ENCODE measurements at places on chromosomes 1 and 21.

DNA sequence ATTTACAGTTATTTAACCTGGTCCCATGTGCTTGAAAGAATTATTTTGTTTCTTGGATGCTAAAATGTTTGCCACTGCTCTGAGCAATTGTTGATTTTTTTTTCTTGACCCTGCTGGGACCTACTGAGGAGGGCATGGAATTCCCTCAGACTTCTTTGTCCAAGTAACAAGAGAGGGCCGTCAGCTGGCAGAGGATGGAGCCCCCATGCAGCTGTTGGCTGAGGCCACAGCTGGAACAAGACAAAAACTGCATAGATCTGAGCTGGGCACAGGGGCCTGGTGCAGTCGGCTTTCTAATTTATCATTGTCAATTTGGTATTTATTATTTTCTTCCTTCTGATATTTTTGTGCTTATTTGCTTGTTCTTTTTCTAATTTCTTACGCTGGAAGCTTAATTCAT is 39.6 kb upstream of the ABCG1 start:
- no peak for DNase-seq

GRCh38 chr1:108551137-108551862 is 8.6 kb upstream of the EEIG2 start:
- no peak for DNase-seq

DNA sequence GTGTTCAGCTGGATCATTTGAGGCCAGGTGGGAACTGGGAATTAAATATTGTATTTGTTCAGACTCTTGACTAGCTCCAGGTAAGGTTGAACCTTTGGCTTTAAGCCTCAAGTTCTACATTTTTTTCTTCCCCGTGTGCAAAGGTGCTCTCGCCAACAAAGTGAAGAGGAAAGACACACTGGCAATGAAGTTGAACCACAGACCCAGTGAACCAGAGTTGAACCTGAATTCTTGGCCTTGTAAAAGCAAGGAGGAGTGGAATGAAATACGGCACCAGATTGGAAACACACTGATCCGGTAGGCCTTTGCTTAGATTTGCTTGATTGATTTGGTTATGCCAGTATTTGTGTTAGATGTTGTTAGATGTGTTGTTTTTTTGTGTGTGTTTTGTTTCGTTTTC is 25.5 kb upstream of the RCC1 start:
- DNase-seq = no peak

GRCh38 chr1:3550511-3551289 is 60.6 kb downstream of the MEGF6 start:
- no peak for DNase-seq

- no peak for DNase-seq
Observed at GRCh38 chr1:22750685-22751051, 40.0 kb downstream of the EPHB2 start.

- no peak for DNase-seq
Observed at GRCh38 chr1:112676543-112676942, 2.1 kb downstream of the MOV10 start.

GRCh38 chr1:244010191-244010590 is 40.9 kb upstream of the ZBTB18 start:
- peak; percentile 11 for DNase-seq

GRCh38 chr1:29470087-29470787 is 233.9 kb downstream of the PTPRU start:
- DNase-seq = no peak

- DNase-seq = no peak
Observed at GRCh38 chr1:87930796-87931195, 602.1 kb downstream of the LMO4 start.

DNA sequence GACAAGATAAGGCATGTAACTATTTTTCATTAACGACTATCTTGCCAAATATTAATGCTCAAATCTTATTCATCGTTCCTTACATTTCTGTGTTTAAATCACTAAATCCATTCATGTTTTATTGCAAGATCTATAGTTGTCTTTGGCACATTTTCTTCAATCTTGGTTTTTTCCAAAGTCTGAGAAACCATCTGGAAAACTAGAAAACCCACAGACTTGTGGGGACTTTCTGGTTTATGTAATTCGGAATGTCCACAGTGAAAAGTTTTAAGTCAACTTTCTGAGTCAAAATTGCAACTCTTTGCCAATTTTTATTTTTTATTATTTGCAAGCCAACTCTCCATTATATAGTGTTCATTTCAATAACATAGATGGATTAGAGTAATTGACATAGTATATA is 520.8 kb upstream of the ADAMTS5 start:
- DNase-seq = no peak

- DNase-seq = no peak
Observed at GRCh38 chr1:245217853-245218608, 63.2 kb downstream of the KIF26B start.

GRCh38 chr21:22416555-22416954 is 1418.3 kb downstream of the NCAM2 start:
- DNase-seq = no peak

GRCh38 chr1:47555841-47556560 is 118.2 kb downstream of the FOXD2 start:
- no peak for DNase-seq

DNA sequence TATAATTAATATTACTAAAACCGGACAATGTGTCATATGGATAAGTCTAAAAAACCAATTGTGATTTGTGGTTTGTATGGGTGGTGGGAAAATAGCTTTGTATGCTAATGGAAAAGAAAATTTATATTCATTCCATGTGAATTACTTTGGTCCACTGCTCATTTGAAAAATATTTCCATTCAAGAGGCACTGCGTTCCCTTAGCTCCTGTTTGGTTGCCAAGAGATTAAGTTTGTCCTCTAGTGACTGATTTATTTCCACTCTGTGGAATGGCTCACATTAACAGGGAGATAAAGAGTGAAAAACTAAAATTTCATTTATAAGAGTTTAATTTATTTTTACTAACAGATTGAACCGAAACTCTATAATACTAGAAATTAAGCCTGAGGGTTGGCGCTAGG is 744.1 kb upstream of the CHRM3 start:
- no peak for DNase-seq

DNA sequence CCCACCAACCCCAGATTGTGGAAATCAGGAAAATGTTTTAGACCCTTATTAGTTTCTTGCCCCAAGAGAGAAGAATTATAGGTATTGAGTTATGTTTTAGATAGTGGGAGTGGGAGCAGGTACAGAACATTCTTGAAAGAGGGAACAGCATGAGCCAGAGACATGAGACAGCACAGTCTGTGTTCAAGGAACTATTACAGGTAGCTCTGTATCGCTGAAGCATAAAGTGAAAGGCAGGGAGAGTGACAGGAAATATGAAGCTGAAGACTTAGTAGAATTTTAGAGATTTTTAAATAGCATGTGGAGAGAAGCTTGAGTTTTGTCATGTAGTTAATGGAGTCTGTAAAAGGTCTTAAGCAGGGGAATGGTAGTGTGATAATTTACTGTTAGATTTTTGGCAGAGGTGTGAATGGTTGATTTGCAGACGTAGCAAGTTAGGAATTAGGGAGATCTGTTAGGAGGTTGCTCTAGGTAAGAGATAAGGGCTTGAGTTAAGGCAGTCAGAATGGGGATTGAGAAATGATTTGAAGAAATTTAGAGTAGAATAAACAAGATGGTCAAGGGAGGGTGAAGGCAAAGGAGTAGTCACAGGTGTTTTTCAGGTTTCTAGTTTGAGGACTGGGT is 11.6 kb downstream of the SUCO start:
- no peak for DNase-seq

- no peak for DNase-seq
Observed at GRCh38 chr1:77412820-77413530, 131.2 kb downstream of the AK5 start.

GRCh38 chr1:182213163-182213562 is 151.7 kb upstream of the ZNF648 start:
- no peak for DNase-seq

GRCh38 chr1:162605225-162605927 is 26.9 kb upstream of the DDR2 start:
- DNase-seq = no peak

- DNase-seq = no peak
Observed at GRCh38 chr1:72938408-72938807, 656.1 kb upstream of the NEGR1 start.

GRCh38 chr1:70509996-70510876 is 99.2 kb downstream of the CTH start:
- no peak for DNase-seq

DNA sequence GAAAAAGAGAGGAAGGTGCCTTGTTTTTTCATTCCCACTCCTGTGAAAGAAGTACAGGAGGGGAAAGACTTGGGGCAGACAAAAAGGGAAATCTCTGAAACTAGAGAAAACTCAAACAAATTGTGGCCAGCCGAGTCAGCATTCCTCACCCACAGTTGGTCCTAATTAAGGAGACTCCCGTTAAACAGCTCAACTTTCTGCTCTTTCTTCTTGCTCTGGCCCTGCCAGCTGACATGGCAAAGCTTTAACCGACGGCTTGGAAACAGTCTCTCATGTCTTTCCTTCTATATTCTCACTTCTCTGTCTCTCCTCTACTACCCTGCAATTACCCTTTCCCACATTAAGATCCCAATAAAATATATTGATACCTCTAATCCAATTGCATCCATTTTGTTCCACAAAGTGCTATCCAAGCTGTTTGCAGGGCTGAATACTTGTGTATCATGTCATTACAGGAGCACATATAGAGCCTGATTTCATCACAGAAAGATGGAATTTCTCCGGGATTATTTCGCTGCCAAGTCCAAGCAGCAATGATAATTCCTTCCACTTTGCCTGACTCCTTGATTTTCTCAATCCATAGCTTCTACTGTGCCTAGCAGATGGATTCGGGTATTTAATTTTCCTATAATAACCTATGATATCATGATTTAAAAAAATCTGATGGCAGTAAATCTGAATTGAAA is 65.4 kb upstream of the IPO9 start:
- DNase-seq = no peak

DNA sequence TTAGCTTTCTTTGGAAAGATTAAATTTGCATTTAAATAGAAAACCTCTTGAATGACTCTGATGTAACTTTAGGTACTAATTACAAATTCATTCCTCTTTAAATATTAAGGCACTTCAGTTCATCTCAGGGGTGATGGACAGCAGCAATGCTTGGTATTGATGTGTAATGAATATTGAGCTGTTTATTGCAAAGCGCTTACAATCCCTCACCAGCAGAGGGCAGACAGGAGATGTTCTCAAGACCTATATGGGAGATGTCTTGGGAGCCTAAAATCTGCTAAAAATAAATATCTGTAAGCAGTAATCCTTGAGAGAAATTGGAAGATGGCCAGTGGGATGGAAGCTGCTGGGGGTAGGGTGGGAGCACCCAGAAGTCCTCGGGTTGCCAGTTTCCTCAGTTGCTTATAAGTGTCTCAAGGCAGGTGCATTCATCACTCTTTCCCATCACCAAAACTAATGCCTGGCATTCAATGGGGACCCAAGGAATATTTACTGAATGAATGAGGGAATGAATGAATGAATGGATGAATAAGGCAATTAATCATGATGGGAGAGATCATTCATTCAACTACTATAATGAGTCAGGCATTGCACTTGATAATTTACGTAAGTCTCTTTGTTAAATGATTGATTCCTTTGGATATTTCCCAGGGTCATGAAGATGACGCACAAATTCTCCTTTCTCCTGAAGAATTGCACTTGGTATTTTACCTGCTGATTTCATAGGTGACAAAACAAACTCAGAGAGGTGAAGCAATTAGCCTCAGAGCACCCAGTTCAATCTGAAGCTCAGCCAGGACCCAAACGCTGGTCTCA is 2.3 kb downstream of the KLHDC8A start:
- DNase-seq = peak; percentile 56

- no peak for DNase-seq
Observed at GRCh38 chr1:209302779-209303568, 280.5 kb upstream of the CAMK1G start.

- DNase-seq = peak; percentile 42
Observed at GRCh38 chr21:39867198-39867650, at the start of gene PCP4. PCP4 (plus strand) TSS chr21:39867438; CDS start chr21:39867502, 64 bp downstream.

- DNase-seq = no peak
Observed at GRCh38 chr1:69163241-69163640, 404.5 kb upstream of the LRRC7 start.

DNA sequence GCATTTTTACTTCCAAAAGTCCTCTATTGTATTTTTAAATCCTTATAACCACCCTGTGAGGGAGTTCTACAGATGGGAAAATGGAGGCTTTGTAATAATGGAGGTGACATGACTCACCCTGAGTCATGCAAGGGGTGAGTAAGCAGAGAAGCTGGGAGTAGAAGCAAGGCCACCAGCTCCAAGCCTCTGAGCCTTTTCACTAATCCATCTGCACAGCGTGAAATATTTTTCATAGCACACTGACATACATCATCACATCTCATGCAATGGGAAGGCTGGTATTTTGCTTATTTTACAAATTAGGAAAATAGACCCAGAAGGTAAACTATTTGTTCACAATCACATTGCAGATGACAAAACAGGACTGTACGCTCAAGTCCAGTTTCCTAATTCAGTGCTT is 96.9 kb downstream of the KCNH1 start:
- no peak for DNase-seq

GRCh38 chr1:26305667-26306289 is 658 bp downstream of the UBXN11 start:
- DNase-seq = no peak

DNA sequence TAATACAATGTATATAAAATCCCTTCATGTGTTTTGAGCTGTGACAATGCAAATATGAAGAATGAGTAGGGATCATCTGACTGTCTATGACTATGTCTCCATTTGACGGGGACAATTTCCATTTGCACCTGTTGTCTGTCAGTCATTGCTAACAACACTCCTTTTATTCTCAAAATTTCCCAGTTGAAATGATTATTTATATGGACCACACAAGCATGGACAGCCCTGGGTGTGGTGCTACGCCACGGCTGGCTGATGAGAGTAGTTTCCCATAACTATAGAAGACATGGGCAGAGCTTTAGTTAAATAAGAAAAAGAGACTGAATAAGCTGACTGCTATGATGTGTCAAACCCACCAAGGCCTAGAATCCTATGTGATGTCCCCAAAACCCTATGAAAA is 135.8 kb downstream of the MAP3K21 start:
- DNase-seq = no peak

- no peak for DNase-seq
Observed at GRCh38 chr21:44734026-44734745, 22.8 kb upstream of the TSPEAR start.

GRCh38 chr1:223137455-223138085 is 5.5 kb downstream of the TLR5 start:
- DNase-seq = no peak

- peak; percentile 43 for DNase-seq
Observed at GRCh38 chr1:109040989-109041620, 797 bp downstream of the WDR47 start.

GRCh38 chr1:240739754-240740153 is 127.8 kb upstream of the GREM2 start:
- no peak for DNase-seq

- no peak for DNase-seq
Observed at GRCh38 chr1:168362991-168363390, 82.3 kb downstream of the TBX19 start.

DNA sequence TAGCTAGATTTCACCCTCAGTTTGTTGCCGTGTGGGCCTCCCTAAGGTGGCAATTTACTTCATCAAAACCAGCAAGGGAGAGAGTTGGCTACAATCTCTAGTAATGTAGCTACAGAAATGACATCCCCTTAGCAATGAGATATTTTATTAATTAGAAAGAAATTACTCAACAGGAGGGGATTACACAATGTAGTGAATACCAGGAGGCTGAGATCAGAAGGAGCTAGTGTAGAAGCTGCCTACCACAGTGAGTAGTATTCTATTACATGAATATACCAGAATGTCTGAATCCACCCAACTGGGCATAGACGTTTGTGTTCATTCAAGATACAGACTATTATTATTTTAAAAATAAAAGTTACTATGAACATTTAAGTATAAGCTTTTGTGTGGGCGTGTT is 868.2 kb upstream of the CXADR start:
- DNase-seq = no peak

- DNase-seq = no peak
Observed at GRCh38 chr21:42056996-42057689, 14.0 kb upstream of the UMODL1 start.

Measured in stimulated activated naive CD8-positive, alpha-beta T cell treated with anti-CD3 and anti-CD28 coated beads, Interleukin-15, amount 100 ng/mL, for 72 hours (primary cell).